ENCODE measurements at places on chromosomes 6 and 20.
A peak's percentile ranks its signal among the peaks of the same experiment; 100 is the strongest.

GRCh38 chr6:44737829-44738528 is 350.5 kb downstream of the CDC5L start:
- no peak for DNase-seq

GRCh38 chr6:156852147-156852857 is 75.1 kb downstream of the ARID1B start:
- no peak for DNase-seq

DNA sequence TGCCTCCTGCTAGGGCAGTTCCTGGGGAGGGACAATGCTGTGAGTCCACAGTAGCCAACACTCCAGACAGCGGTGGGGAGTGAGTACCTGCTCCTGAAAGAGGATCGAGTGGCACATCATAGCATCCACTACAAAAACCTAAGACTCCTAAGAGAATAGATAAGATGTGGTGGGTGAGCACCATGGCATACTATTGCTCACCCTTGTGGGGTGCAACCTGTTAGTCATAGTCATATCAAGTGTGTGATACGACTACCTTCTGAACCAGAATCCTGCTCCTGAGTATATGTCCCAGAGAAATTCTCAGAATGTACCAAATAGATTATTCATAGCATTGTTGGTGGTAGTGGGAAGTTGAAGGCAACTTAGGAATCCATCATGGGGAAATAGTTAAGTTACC is 62.7 kb upstream of the GLP1R start:
- no peak for DNase-seq

DNA sequence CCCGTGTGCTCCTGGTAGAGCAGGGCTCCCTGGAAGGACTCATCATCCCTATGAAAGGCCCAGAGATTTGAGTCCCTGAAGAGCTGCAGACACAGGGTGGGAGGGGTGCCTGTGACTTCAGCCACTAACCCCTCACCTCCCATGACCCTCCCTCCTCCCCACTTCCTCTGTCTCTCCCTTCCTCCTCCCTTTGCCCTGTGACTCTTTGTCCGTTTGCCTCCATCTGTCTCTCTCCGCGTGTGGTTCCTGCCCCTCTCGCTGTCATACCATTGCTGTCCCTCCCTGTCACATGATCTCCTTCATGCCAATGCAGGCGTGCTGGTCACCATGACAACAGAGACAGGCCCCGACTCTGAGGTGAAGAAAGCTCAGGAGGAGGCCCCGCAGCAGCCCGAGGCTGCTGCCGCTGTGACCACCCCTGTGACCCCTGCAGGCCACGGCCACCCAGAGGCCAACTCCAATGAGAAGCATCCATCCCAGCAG is 19.0 kb downstream of the EPB41L1 start:
- DNase-seq = peak; percentile 49

DNA sequence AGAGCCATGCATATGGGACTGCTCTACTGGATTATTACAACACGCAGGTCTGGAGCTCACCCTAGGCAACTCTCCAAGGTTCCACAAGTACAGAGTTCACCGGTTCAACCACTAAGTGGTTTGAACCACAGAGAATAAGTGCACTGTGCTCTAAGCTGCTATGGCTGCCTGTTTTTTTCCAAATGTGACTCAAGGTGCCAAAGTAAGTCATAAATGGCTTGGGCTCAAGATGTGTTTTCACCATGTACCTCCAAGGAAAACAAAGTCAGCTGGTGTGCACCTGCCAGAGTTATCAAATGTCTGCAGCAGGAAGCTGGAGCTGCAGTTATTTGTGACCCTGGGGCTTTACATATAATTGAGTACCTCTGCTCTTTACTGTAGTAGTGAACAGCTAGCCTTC is 76.7 kb downstream of the PREP start:
- peak; percentile 50 for DNase-seq

All from thyroid gland (tissue), 4 donors.